ENCODE measurements at places on chromosomes 16 and 17. TPM values are rescaled to one million over a fixed set of nuclear protein-coding genes. Genes with fewer than 3 reads are reported as not detected.

Gene ITGAX
- 0.98 TPM for total RNA-seq

Gene CPHXL2
- total RNA-seq = not detected

Gene OMG
- total RNA-seq = 4.7 TPM

Gene TMEM235
- total RNA-seq = not detected

Gene ARHGAP23
- 82.4 TPM for total RNA-seq

Gene NACA2
- not detected for total RNA-seq

Gene KRTAP4-4
- not detected for total RNA-seq

Gene CMTM1
- total RNA-seq = 3.2 TPM

Gene ABCC1
- 8.4 TPM for total RNA-seq

Gene PYDC1
- total RNA-seq = 0.49 TPM

Gene METTL22
- 12.8 TPM for total RNA-seq

Gene SGCA
- 0.25 TPM for total RNA-seq

Gene ITGAD
- not detected for total RNA-seq

Gene CCR7
- total RNA-seq = 0.25 TPM

Gene ODAD4
- total RNA-seq = 1.7 TPM

Gene MPP3
- 38.6 TPM for total RNA-seq

Gene HOXB6
- not detected for total RNA-seq

Gene ERN1
- 3.4 TPM for total RNA-seq

Gene TAC4
- not detected for total RNA-seq
